Neural crest cell (in vitro differentiated cells): ENCODE measurements at places on chromosomes 1 and 21. TPM values are rescaled to one million over a fixed set of nuclear protein-coding genes. Genes with fewer than 3 reads are reported as not detected.

TMIGD3 gene
- not detected in 2 replicates for total RNA-seq

TRIM17 gene
- total RNA-seq = 4.7 and 6.3 TPM in 2 replicates

- H3K4me3 ChIP-seq = no peak overlapping the region
- DNase-seq = no peak
- peaks cover 23% of the 10 kb centered on the region for H3K4me1 ChIP-seq
- H3K27me3 ChIP-seq = no peaks in the 10 kb centered on the region
- no peaks in the 10 kb centered on the region for H3K36me3 ChIP-seq
- H3K27ac ChIP-seq = peak overlapping the region; percentile 12
Measured at GRCh38 chr1:53129891-53130597, 12.4 kb downstream of the SLC1A7 start.

GIPC2 gene
- total RNA-seq = not detected in 2 replicates

- H3K27ac ChIP-seq = no peak overlapping the region
- H3K4me3 ChIP-seq = no peak overlapping the region
- H3K4me1 ChIP-seq = no peaks in the 10 kb centered on the region
- DNase-seq = peak; percentile 35
Measured at GRCh38 chr1:184982002-184982954, 8.0 kb upstream of the NIBAN1 start.

GRCh38 chr1:206833106-206833680 lies 32.2 kb upstream of the IL20 start:
- H3K27me3 ChIP-seq = peaks cover 30% of the 10 kb centered on the region
- DNase-seq = no peak
- H3K27ac ChIP-seq = no peak overlapping the region
- H3K4me1 ChIP-seq = no peaks in the 10 kb centered on the region
- no peaks in the 10 kb centered on the region for H3K36me3 ChIP-seq
- H3K4me3 ChIP-seq = no peak overlapping the region

SELP gene
- total RNA-seq = not detected in 2 replicates

GRCh38 chr1:71919811-71920509 lies 362.4 kb downstream of the NEGR1 start:
- H3K4me3 ChIP-seq = no peak overlapping the region
- no peaks in the 10 kb centered on the region for H3K4me1 ChIP-seq
- no peak for DNase-seq
- no peaks in the 10 kb centered on the region for H3K27me3 ChIP-seq
- no peaks in the 10 kb centered on the region for H3K36me3 ChIP-seq

DPM3 gene
- total RNA-seq = 77.7 and 80.0 TPM in 2 replicates

MTF2 gene
- 77.1 and 83.5 TPM in 2 replicates for total RNA-seq

DNA sequence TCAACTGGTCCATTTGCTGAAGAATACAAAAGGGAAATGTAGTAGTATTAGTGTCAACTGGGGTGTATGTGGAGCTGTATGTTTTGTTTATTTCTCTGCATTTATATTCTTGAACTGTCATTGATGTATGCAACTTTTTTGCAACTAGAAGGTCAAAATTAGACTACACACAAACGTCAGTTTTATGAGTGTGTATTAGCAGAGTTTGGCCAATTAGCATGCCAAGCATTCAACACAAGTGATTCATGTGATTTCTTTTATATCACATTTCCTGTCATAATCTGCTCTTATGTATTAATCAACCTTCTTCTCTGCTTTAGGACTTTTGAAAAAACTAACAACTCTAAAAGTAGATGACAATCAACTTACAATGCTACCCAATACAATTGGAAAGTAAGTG lies 211.1 kb downstream of the LRRC40 start:
- DNase-seq = no peak
- no peak overlapping the region for H3K4me3 ChIP-seq
- H3K36me3 ChIP-seq = no peaks in the 10 kb centered on the region
- H3K27ac ChIP-seq = no peak overlapping the region
- no peaks in the 10 kb centered on the region for H3K4me1 ChIP-seq
- H3K27me3 ChIP-seq = no peaks in the 10 kb centered on the region

DNA sequence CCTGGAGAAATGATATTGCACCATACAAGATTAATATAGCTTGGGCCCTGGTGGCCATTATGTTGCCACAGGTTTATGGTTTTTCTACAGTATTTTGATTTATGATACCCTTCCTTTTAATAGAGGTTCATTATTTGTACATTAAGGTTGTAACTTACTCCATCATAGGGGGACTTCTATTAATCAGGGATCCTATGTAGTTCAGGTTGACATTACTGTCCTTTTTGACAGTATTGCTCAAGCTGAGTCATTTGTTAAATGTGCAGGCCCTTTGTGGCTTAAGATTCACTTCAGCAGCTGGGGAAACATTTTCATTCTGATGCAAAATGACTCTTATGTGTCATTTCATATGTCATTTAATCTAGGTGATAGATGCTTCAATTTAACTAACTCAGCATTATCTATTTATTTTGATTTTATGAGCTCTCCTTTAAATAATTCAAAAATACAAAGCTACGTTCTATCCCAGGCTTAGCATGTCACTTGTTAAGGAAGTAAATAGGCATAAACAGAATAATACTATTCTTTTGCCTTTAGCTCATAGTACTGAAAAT lies 686.9 kb upstream of the NCAM2 start:
- H3K4me3 ChIP-seq = no peak overlapping the region
- H3K27me3 ChIP-seq = no peaks in the 10 kb centered on the region
- no peaks in the 10 kb centered on the region for H3K36me3 ChIP-seq
- H3K4me1 ChIP-seq = no peaks in the 10 kb centered on the region

HSD3B2 gene
- total RNA-seq = not detected in 2 replicates

PRAMEF9 gene
- total RNA-seq = not detected in 2 replicates

OR2G6 gene
- total RNA-seq = not detected in 2 replicates

LAD1 gene
- total RNA-seq = not detected in 2 replicates

DNA sequence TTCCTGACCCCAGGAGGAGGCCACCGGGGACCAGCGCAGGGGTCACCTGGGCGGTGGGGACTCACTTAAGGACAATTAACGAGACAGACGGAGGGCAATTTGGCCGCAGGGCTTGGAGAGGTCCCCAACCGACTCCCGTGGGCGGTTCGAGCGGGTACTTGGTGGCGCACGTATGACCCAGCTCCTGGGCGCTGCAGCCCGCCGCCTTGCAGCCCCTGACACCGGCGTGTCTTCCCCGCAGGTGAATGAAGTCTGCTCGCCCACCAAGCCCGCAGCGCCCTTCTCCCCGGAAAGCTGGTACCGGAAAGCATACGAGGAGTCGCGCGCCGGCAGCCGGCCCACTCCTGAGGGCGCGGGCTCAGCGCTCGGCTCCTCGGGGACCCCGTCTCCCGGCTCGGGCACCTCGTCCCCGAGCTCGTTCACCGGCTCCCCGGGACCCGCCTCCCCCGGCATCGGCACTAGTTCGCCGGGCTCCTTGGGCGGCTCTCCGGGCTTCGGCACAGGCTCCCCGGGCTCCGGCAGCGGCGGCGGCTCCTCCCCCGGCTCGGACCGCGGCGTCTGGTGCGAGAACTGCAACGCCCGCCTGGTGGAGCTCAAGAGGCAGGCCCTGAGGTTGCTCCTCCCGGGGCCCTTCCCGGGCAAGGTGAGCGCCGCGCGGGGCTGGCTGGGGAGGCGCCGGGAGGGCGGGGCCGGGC lies 1.4 kb downstream of the KIF26B start:
- no peak overlapping the region for H3K27ac ChIP-seq
- H3K36me3 ChIP-seq = no peaks in the 10 kb centered on the region
- peaks cover 34% of the 10 kb centered on the region for H3K4me1 ChIP-seq
- H3K4me3 ChIP-seq = peak overlapping the region; percentile 92

GRCh38 chr1:245225322-245226202 lies 70.8 kb downstream of the KIF26B start:
- DNase-seq = no peak
- peaks cover 2% of the 10 kb centered on the region for H3K27me3 ChIP-seq
- no peak overlapping the region for H3K27ac ChIP-seq
- H3K4me1 ChIP-seq = peaks cover 29% of the 10 kb centered on the region

GRCh38 chr1:229203030-229203751 lies 67.7 kb upstream of the RAB4A start:
- no peaks in the 10 kb centered on the region for H3K27me3 ChIP-seq
- H3K4me3 ChIP-seq = no peak overlapping the region
- peaks cover 52% of the 10 kb centered on the region for H3K4me1 ChIP-seq
- H3K27ac ChIP-seq = peak overlapping the region; percentile 24

KRTAP13-2 gene
- not detected in 2 replicates for total RNA-seq

- H3K27me3 ChIP-seq = no peaks in the 10 kb centered on the region
- H3K36me3 ChIP-seq = peaks cover 18% of the 10 kb centered on the region
- no peak overlapping the region for H3K4me3 ChIP-seq
- peaks cover 26% of the 10 kb centered on the region for H3K4me1 ChIP-seq
Measured at GRCh38 chr1:230381585-230381984, 44.5 kb downstream of the PGBD5 start.

- H3K27ac ChIP-seq = no peak overlapping the region
- H3K4me1 ChIP-seq = no peaks in the 10 kb centered on the region
- DNase-seq = no peak
- H3K4me3 ChIP-seq = no peak overlapping the region
- no peaks in the 10 kb centered on the region for H3K36me3 ChIP-seq
Measured at GRCh38 chr21:25512095-25513081, 94.9 kb downstream of the MRPL39 start.

SLC16A4 gene
- 0.96 and 1.8 TPM in 2 replicates for total RNA-seq

OPTC gene
- not detected in 2 replicates for total RNA-seq

DNA sequence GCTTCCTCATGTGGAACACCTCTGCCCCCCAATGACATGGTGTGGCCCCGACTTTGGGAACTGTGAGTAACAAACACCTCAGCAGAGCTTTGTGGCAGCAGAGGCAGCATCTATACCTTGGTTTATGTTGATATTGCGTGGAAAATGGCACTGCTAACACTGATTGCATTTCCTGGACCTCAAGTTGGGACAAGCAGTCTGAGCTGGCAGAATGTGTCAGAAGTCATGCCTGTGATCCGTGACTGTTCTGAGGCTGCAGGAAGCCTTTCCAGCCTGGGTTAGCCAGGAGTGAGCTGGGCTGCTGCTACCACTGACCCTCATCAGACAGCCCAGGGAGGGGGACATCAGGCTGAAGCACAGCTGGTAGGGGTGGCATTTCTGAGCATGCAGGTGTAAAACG lies 268.5 kb downstream of the KCNJ6 start:
- no peak overlapping the region for H3K4me3 ChIP-seq
- H3K27me3 ChIP-seq = no peaks in the 10 kb centered on the region
- no peak overlapping the region for H3K27ac ChIP-seq
- DNase-seq = no peak

DMBX1 gene
- total RNA-seq = not detected in 2 replicates

XCL2 gene
- not detected in 2 replicates for total RNA-seq

REN gene
- total RNA-seq = not detected in 2 replicates

- H3K36me3 ChIP-seq = no peaks in the 10 kb centered on the region
- H3K27ac ChIP-seq = no peak overlapping the region
- DNase-seq = no peak
- no peaks in the 10 kb centered on the region for H3K27me3 ChIP-seq
- H3K4me3 ChIP-seq = no peak overlapping the region
- peaks cover 6% of the 10 kb centered on the region for H3K4me1 ChIP-seq
Measured at GRCh38 chr1:33459691-33460090, 12.8 kb upstream of the ZSCAN20 start.

- H3K36me3 ChIP-seq = no peaks in the 10 kb centered on the region
- DNase-seq = no peak
- no peak overlapping the region for H3K27ac ChIP-seq
Measured at GRCh38 chr1:38121231-38121680, 74.7 kb upstream of the POU3F1 start.

ERMAP gene
- total RNA-seq = 7.1 and 8.8 TPM in 2 replicates

TCHHL1 gene
- total RNA-seq = not detected in 2 replicates

DNA sequence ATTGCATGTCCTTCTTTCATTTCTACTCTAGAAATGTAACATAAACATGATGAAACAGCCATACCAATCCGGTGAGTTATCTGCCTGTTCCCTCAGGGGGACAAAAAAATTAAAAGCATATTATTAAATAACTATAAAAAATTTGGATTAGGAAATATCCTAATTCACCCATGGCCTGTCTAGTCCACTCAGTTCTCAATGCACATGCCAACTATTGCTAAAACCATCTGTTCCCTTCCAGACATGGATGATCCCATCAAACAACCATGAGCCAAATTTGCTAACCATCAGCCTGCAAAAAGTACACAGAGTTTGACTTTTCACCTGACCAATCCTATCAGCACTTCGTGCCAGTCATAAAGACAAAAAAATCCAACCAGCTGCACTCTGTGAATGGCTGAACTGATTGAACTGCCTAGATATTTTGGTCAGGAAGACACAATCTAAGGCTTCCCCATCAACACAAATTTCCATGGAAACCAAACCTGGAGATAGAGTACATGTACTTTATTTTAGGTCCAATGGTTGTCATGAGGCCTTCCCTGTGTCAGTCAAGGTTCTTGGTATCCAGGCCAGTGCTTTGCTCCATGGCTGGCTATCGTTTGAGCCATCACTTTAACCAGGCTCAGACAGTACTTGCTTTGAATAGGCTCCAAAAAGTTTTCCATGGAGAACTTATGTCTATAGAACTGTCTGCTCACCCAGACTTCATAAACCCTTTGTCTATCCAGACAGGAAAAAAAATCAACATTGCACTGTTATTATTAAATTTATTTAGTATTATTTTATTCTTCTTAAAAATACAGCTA lies 570.8 kb downstream of the LTN1 start:
- no peaks in the 10 kb centered on the region for H3K27me3 ChIP-seq
- DNase-seq = no peak
- no peaks in the 10 kb centered on the region for H3K4me1 ChIP-seq

TRIM46 gene
- 9.8 and 10.0 TPM in 2 replicates for total RNA-seq

APOBEC4 gene
- not detected in 2 replicates for total RNA-seq

DNA sequence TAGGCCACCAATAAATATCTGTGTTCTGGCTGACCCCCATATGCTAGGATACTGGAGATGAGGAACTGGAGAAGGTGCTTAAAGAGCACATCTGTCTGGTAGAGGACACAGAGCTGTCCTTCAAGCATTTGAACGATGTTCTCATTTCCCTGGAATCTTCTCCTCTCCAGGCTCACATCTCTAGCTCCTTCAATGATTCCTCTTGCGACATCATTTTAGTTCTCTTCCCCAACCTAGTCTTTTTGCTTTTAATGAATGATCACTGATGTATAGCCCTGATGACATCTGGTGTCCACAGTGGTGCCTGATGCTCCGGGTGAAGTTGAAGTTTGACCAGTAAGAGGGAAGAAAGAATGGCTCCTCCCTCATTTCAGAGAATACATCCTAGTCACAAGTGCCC lies 80.8 kb upstream of the UBE2U start:
- H3K4me1 ChIP-seq = no peaks in the 10 kb centered on the region
- no peak for DNase-seq
- no peaks in the 10 kb centered on the region for H3K27me3 ChIP-seq
- no peaks in the 10 kb centered on the region for H3K36me3 ChIP-seq
- no peak overlapping the region for H3K4me3 ChIP-seq
